ENCODE measurements at places on chromosomes 4 and X. TPM values are rescaled to one million over a fixed set of nuclear protein-coding genes. Genes with fewer than 3 reads are reported as not detected.
A peak's percentile ranks its signal among the peaks of the same experiment; 100 is the strongest.

THAP9 gene
- total RNA-seq: 5.0 TPM

RHOXF2B gene
- total RNA-seq: not detected

DNA sequence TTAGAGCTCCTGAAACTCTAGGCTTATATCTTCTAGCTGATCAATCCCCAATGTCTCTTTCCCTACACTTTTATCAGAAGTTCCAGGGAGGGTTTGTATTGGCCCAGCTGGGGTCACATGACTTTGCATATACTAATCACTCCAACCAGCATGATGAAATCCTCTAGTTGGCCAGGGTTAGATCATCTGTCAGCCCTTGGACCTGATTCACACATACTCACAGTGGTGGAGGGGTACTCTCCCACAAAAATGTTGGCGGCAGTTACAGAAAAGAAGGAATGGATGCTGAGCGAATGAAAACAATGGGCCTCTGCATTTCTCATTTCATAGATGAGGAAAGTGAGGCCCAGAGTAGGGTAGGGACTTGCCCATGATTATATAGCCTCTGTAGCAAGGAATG, 151.1 kb downstream of the PJA1 start:
- peak; percentile 23 for DNase-seq

DNA sequence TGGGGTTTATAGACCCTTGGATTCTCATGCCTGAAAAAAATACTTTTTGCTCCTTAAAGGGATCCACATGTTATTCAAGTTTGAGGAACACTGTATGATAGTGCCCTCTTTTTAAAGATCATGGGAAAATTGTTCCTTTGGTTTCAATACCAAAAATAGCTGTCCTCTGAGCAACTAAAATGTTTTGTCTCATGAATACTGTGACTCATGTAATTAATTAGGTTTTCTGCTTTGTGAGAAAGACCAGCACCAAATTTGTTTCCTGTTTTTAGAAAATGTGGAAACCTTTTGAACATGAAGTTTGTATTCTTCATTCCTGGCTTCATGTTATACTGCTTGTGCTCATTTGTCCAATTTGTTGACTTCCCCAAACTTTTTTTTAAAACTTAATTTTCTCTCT, 127.6 kb upstream of the SH3RF1 start:
- peak; percentile 25 for DNase-seq

- DNase-seq: no peak
Measured at GRCh38 chrX:46152756-46153155, 392.5 kb downstream of the ZNF674 start.
